ENCODE measurements at places on chromosomes 7 and 10.

DNA sequence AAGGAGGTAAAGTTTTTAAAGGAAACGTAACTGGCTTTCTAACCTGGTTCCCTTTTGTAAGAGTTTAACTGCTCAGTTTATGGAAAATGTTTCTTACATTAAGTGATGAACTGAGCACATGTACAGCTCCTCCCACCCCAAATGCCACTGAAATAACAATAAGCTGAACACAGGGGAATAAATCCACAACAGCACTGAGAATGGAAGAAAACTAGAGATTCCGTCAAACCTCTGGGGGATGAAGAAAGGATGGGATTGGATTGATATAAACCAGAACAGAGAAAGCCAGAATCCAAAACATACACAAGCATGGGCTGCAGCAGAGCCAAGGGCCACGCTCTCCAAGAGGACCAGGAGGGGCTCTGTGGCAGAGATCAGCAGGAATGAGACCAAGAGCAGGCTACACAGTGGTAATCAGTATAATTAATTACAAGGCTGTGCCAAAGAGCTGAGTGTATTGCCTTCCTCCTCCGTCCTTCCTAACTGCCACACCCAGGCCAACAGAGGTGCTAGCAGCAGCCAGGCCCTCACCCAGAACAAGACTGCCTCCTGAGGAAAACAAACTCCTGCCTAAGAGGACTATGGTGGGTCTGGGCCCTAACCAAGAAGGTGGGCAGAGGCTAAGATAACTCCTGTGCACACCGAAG is 73.9 kb downstream of the KIAA1549 start:
- DNase-seq = no peak

GRCh38 chr7:1345796-1346755 is 113.2 kb downstream of the MICALL2 start:
- no peak for DNase-seq

- DNase-seq = no peak
Measured at GRCh38 chr10:84854439-84854838, 526.0 kb downstream of the CCSER2 start.

DNA sequence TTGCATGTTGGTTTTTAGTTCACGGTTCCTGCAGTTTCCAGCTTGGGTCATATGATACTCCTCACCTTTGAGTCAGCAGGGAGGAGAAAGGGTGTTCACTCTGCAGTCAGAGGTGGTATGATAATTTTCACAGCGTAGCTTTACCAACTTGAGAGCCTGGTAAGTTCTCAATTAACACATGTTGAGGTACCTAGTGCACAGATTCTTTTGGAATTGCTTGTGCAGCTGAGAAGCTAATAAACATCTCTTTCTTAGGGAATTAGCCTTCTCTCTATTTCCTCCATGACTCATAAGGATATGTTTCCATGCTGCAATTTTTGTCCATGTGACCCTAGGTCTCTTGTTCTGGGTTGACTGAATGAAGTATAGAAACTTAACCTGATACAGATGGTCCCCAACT is 166.6 kb downstream of the KIF20B start:
- no peak for DNase-seq

DNA sequence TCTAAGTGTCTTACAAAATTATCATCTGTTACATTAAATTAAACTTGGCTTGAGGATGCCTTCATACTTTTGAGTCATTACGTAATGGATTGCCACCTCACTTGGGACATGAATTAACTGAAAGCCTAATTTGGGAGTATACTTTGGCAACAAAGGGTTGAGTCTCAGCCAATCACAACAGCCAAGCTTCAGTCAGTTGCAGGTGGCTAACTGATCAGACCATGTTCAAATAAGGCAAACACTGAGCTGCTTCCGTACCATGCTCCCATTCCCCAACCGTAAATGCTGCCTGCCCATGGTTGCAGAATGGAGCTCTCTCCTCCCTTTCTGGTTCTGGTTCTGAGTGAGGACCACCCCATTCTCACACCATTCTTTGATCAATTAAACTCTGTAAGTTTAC is 92.9 kb upstream of the STK17A start:
- no peak for DNase-seq

- no peak for DNase-seq
Measured at GRCh38 chr7:24328050-24328449, 44.1 kb downstream of the NPY start.

- DNase-seq = no peak
Measured at GRCh38 chr10:128167926-128168520, 41.8 kb upstream of the MKI67 start.

GRCh38 chr10:71419002-71419540 is 22.4 kb downstream of the CDH23 start:
- DNase-seq = no peak

DNA sequence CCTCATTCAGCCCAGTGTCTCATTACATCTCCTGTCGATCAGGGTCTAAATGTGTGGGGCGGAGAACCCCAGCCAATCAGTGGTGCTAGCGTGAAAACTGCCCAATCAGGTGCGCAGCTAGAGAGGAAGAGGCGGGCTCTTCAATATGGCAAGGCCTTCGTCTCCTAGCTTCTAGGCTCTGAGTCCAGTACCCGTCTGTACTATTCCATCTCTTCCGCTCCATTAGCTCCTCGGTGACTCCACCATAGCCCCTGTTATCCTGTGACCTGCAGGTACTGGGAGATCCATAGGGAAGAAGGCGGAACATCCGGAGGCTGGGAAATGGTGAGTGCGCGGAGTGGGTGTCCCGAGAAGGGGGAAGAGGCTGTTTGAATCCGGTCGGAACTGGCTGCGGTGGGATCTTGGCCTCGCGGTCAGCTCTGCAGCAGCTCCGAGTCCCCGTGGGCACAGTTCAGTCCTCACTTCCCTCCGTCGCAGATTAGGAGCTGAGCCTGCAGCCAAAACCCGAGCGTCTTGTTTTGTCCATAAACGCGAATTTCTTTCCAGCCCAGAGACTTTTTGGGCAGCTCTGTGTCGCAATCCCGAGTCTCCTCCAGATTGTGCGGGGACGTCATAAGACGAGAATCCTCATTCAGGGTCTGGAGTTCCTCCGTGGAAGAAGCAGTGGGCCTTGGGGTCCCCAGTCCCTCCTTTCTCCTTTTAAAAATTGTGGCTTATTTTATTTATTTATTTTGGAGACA is at the start of gene ZNF727:
ZNF727 (plus strand) TSS at position 134 of the 740 bp plus-strand sequence; CDS start at position 322, 188 bp downstream.
- no peak for DNase-seq

DNA sequence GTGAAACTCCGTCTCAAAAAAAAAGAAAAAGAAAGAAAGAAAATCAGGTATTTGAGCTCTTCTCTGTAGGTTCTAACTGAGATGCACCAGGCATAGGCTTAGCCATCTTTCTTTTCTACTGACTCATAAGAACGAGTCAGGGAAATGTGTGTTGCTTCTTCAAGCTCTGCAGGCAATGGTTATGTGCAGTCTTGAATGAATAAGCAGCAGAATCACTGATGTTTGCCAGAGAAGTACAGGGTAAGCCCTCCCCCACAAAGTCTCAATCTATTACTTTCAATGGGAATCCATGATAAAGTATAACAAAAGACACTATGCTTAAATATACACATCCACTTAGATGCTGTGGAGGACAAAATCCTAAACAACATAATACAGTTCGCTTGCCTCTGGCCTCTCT is 239.2 kb downstream of the PARD3 start:
- no peak for DNase-seq

DNA sequence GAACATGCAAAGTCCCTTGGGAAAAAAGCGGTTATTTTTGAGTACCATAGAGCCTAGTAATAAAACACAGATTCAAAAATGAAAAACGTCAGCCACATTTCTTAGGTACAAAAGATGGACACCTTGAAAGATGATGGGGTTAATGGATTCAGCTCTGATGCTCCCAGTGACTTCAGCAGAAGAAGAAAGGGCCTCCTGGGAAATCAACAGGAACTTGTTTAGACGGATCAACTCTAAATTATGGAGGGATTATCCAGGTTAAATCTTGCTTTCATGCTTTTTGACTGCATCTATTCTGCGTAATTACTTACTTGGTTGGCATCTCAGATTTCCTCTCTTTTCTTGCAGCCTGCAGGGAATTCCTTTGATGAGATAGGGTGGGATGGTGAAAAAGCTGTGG is 82.5 kb downstream of the TMEM178B start:
- no peak for DNase-seq

DNA sequence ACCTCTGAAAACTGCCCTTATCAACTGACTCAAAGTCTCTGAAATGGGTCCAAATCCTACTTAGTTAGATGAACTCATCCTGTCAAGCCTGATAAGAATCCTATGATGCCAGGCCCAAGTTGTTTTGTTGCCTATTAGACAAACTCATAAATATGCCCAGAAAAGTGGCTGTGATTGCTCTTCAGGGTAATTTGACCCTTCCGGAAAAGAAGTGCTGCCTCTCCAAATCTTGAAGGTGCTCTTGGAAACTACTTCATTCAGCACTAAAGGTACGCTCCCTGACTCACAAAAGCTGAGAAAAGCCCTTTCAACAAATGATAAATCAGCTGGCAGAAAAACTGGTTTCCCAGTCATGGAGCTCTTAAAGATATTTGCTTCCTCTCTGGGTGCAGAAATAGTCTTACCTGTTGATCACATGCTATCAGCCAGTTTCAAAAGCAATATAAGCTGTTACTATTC is 6.7 kb downstream of the IFIT5 start:
- no peak for DNase-seq

GRCh38 chr10:26574783-26575182 is 122.7 kb upstream of the PDSS1 start:
- DNase-seq = no peak

GRCh38 chr10:86269332-86269731 is 97.3 kb downstream of the GRID1 start:
- no peak for DNase-seq

DNA sequence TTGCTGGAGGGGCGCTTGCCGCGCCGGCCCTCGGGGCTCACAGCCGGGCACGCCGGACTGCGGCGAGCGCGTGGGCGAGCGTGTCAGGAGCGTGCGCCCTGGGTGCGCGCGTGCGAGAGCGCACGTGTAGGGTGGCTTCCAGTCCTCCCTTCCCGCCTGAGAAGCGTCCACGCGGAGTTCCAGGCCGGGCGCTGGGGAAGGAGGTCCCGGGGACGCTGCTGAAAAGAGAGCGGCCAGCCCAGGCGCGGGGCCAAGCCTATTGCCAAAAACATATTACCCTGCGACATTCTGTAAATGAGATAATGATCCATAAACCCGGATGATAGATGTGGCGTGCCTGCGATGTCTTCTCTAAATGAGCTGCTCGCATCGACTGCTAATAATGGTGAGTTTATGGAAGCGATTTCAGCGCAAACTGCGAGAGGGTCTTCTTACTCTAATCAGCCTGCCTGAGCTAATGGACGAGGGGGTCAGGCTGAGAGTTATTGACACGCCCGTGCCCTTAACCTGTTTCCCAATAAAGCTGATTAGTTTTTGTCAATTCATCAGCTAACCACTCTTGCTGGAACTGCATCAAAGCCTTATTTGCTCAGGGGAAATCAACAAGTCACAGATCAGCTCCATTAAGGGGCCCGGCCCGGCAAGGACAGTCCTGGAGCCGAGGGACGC is 8.0 kb upstream of the MNX1 start:
- no peak for DNase-seq

DNA sequence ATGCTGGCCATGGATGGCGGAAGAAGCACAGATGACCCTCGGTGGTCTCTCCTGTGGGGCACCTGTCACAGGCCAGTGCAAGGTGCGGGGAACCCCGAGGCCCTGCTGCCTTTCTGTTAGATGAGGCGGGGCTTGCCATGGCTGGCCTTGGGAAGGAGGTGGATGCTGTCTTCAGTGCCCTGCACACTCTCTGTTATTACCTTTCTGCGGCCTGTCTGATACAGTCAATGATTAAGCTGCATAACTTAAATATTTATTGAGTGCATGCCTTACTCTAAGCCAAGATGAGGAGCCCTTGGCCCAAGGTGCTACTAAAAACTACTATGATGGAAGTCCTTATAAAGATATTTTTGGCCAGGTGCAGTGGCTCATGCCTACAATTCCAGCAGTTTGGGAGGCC is 36.7 kb upstream of the MNX1 start:
- DNase-seq = no peak

DNA sequence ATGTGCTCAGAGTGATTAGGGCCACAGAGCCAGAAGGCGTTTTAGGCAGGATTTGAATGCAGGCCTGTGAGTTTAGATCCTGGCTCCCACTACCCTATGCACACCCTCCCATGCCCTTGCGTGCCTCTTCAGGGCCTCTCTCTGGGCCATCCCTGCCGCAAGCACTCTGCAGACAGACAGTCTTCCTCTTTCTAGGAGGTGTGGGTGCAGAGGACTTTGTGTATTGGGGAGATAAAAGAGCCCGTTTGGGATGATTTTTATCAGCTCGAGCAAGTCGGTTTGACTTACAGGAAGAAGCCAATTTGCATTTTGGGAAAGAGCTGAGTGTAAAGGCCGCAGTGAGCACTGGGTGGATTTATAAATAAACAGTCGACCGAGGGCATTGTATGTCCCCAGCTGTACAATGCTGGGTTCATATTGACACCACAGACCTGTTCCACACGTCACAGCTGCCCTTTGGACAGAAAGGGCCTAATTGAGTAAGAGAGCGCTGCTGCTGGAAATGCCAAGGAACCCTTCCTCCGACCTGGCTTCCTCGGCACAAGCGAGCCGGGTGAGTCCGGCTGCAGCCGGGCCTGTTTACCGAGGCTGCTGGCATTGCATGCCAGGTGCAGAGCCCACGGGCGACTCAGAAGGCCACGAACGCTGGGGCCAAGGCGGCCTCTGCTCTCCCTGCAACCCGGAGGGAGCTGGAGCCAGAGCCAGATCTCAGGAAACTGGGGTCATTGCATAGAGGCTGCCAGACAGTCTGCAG is 25.1 kb downstream of the ZMIZ1 start:
- DNase-seq = no peak

- no peak for DNase-seq
Measured at GRCh38 chr10:4385231-4385870, 440.7 kb upstream of the AKR1E2 start.

DNA sequence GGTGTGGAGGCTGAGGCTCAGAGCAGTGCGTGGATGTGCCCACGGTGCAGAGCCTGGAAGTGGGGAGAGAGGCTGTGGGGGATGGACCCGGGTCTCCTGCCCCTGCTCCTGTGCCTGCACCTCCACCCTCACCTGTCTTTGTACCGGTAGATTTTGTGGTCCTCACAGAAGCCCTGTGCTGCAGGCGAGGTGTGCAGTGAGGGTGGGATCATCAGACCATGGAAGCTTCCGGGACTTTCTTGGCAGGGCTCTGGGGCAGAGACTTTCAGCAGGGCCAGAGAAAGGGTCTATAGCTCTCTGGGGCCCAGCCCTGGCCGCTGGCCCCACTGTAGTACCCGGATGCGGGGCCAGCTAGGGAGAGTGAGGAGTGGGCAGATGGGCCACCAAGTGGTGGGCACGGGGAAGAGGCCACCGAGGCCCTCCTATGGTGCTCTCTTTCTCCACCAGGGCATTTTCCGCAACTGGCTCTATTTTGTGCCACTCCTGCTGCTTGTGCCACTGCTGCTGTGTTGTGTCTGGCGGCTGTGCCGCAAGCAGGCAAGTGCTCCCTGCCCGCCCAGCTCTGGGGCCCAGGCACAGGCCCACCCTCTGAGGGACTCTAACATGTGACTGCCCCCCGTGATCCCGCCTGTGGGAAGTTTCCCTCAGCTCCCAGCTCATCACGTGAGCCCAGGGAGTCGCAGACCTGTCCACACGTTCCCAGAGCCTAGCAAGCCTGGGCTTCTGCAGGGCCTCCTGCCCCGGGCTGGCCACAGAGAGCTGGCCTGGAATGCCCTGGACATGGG is 22.1 kb downstream of the ANTXRL start:
- no peak for DNase-seq
